ENCODE measurements at places on chromosomes 6 and 20.
A peak's percentile ranks its signal among the peaks of the same experiment; 100 is the strongest.

DNA sequence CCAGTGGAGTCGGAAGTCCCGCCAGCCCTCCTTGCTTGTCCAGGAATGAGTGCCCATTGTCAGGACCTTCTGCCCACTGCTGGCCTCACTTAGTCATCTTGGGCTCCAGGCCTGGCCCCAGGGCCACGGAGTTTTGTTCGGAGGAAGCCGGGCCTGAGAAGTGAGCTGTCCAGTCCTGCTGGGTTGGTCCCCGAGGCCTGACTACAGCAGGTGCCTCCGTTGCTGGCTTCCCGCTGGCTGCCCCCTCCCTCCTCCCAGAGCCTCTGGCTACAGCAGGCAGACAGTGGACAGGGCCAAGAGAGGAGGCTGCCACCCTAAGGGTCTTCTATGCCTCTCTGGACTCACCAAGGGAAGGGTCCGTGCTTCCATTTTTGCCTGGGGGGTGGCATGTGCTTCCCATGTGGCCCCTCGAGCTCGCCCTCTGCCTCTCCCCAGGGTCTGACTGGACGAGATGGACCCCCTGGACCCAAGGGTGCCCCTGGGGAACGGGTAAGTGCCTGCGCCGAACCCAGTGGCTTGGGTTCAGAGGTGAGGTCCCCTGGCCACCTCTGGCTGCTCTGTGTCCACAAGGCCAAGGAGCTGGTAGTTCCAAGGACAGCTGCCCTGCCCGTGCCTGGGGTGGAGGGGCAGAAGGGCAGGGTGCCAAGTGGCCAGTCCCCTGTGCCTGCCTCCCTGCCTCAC, 2.8 kb downstream of the COL9A3 start:
- no peak for DNase-seq

DNA sequence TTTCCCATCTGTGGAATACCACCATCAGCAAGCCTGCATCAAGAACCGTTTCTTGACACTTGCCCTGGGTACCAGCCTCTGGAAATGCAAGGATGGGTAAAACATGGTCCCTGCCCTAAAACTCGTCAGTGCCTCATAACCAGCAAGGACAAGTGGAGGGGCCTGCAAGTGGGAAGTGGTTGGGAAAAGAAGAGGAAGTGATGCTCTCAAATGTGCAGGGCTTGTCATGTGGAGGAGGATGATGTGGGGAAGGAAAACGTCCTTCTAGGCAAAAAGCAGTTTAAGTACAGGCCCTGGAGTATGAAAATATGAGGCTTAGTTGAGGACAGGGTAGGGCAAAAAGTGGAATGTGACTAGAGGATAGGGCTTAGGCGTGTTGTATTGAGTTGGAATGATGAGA, 19.0 kb downstream of the RREB1 start:
- DNase-seq = no peak

DNA sequence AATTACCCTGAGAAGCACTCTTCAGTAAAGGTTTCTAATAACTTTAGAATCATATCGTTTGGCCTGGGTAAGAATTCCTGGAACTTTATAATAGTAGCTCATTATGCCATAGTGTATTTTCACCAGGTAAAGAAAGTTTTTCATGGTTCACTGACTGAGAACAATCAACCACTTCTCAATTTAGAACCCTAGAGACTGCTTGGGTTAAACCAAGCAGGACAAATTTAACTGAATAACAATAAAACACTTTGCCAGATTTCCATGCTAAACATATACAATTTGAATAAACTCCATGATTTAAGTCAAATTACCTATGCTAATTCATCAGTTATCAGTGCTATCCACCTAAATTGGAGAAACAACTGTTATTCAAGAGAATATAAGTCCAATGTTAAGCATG, 99.4 kb downstream of the PLG start:
- no peak for DNase-seq

DNA sequence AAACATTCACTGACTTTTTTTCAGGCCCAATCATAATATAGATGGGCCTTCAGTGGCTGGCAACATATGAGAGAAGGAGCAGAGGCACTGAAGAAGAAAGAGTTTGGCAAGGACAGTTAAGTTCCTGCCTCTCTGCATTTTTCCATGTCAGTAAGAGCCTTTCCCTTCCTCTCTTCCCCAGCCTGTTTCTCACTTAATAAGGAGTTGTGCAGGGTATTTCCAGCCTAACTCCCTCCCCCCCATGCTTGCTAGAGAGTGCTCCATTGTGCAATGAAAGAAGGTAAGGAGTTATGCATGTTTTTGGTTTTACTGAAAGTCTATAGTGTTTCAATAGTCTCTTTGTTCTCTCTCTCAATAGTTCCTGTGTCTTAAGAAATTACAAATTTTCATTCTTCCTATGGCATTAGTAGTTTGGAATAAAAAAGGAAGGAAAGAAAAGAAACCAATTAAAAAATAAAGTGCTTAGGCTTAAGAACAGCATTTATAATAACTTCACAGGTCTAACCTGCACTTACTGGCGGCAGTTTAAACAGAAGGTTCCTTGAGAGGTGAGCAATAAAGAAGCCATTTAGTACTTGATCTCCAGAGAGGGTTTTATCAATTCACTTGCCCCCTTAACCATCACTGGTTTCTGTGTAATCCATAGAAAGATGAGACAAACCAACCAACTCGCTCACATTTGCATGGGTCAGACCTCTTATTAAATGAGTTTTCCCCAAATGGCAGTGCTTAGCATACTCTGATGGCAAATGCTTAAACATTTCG, 251.1 kb downstream of the PTPRT start:
- peak; percentile 8 for DNase-seq

DNA sequence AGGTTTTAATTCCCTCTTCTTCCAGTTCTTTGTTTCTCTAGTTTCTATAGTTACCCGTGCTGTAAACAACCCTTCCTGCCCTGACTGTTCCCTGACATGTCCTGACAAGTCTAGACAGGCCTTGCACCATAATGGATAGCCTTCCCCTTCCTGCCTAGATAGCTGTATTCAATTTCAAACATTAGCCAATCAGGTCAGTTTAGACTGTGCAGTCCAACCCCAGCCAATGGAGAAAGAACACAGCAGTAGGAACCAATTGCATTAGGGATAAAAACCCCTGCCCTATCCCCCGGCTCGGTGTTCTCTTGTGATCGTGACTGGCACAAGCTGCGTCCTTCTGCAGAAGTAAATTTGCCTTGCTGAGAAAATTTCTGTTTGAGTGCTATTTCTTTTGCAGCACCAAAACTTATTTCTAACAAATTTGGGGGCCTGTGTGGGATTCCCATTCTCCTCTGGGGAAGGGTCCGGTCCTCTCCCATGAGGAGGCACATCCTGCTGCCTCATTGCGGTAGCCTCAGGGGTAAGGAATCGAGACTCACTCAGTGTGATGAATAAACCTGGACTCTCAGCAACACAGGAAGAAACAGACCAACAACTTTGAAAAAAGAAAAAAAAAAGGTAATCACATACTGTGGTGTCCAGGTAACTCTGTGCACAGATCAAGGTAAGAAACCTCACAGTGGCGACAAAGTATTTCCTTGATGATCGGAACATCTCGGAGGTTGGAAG, 248.7 kb upstream of the ECI2 start:
- no peak for DNase-seq

DNA sequence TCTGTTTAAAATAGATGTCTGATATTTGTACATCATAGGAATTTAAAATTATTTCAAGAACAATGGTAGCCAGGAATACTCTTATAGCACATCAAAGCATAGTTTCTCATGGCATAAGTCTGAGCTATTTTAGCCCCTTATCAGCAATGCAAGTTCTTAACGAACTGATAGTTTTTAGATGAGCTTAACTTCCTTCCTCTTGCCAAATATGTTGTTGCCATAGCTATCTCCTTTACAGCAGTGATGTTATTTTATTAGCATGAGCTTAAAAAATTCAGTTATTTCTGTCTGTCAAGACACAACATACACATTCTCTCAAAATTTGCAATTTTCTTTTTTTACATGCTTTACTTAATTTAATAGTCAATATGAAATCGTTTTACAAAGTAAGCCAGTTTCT, 867.2 kb downstream of the PHF3 start:
- no peak for DNase-seq

GRCh38 chr6:3233321-3233720, 5.9 kb upstream of the TUBB2B start:
- no peak for DNase-seq

DNA sequence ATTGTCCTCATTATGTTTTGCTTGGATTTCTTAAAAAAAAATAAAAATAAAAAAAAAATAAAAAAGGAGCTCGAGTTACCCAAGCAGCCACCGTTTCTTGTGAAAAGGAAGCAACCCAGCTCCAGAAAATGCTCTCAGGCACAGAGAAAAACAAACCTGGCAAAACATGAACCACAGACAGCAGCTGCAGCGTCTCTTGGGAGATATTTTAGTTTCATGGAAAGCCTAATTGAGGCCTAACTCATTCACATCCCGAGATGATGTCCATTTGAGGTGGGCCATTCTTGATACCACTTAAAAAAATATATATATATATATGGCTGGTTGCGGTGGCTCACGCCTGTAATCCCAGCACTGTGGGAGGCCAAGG, 13.7 kb upstream of the MRAP2 start:
- DNase-seq = no peak

DNA sequence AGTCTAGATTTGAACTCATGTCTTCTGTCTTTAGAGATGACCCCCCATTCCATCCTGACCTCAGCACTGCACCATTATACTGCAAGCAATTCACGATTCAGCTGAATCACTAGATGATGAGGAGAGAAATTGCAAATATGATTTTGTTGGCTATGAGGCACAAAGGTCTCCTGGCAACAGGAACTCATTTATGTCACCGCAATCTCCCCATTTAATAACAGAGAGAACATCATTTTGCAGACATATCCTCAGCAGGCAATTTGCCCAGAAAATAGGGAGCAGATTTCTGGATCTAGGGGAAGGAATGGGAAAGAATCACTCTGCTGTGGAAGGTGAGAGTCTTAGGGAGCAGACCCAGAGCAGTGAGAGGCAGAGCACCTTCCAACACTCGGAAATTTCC, 303.0 kb downstream of the PAX1 start:
- DNase-seq = peak; percentile 24

DNA sequence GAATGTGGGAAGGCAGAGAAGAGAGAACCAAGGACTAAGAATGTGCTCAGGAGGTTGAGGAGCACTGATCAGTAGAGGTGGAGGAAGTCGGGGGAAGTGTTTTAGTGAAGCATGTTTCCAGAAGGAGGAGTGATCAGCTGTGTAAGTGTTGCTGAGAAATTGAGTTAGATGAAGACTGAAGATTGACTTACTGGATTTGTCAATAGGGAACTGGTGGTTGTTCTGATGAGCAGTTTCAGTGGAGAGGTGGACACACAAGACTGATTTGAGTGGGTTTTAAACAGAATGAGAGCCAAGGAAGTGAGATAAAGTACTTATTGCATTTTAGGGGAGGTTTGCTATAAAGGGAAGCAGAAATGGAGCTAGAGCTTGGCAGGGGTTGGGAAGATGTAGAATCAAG, 182.6 kb downstream of the CDKAL1 start:
- DNase-seq = no peak

GRCh38 chr6:5744497-5744896, 262.2 kb downstream of the NRN1 start:
- no peak for DNase-seq

- DNase-seq = no peak
These were observed 9.0 kb upstream of the HINT3 start for GRCh38 chr6:125947615-125948014.

- no peak for DNase-seq
These were observed 252.9 kb upstream of the ZFP64 start for GRCh38 chr20:52444455-52444854.

- DNase-seq = no peak
These were observed 638.5 kb downstream of the EPM2A start for GRCh38 chr6:145096846-145097245.

DNA sequence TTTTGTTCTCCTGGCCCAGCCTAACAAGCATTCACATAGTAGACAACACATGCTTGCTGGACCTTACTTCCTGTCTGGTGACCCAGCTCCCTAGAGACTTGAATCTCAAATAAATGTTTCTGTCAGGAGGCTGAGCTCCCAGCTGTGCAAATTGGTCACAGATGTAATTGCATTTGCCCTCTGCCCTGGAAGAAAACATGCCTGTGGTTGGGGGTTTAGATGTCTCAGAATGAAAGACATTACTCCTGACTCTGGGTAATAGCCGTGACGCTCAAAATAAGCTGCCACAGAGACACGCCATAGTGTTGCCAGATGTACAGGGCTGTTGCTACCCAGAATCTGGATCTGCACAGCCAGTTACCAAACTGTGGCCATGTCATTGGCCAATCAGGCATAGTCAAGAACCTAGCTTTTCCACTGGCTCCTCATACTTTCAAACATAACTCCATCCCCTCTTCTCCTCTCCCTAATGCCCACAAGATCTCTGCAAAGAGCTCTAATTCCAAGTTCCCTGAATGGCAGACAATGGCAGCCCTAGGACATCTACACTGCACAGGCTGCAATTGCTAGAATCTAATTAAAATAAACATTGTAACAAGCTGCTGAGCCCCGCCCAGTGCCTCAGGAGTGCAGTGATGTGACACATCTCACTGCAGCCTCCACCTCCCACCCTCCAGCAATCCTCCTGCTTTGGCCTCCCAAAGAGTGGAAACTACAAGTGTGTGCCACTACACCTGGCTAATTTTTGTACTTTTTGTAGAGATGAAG, 32.8 kb upstream of the GMPR start:
- no peak for DNase-seq

GRCh38 chr20:48285656-48286055, 500.4 kb upstream of the SULF2 start:
- no peak for DNase-seq

GRCh38 chr6:142716097-142716496, 228.9 kb downstream of the HIVEP2 start:
- DNase-seq = no peak

DNA sequence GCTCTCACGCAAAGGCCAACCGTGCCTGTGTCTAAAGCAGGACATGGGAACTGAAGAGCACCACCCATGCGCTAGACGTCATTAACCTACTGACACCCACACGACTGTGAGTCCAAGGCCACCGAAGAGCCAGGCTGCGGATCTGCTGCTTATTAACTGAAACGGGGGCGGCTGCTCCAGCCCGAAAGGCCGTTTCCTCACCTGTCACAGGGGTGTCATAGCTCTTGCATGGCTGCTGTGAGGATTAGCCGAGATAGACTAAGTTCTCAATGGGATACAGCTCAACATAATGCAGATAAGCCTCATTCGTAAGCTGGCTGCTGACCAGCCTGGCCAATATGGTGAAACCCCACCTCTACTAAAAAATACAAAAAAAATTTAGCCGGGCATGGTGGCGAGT, 26.7 kb downstream of the OVOL2 start:
- no peak for DNase-seq

GRCh38 chr6:161137839-161138542, 135.9 kb downstream of the AGPAT4 start:
- no peak for DNase-seq
